Retinal pigment epithelial cell (primary cell): ENCODE measurements at places on chromosomes 4 and X.

- DNase-seq = no peak
Measured at GRCh38 chr4:106268786-106269185, 47.2 kb downstream of the TBCK start.

DNA sequence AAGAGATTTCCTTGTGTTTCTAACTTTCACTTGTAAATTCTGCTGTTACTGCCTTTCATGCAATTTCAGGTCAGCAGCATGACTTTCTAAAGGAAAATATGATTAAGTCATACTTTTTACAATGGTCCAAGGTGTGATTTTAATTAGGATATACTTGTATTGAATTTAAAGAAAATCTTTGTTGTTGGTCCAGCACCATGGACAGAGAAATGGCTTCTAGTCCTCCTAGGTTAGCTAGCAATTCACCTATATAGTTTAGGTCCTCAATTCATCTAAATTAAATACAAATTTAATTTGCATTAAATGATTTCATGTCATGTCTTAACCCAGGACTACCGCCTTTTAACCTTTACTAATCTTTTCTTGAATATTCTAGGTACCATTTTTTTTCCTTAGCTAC is 304.9 kb upstream of the RPS6KA3 start:
- DNase-seq = no peak

GRCh38 chr4:48223633-48224295 is 45.9 kb downstream of the TEC start:
- peak; percentile 3 for DNase-seq

GRCh38 chr4:41932988-41933387 is 2.2 kb upstream of the TMEM33 start:
- no peak for DNase-seq

GRCh38 chrX:153939573-153939972 is 4.7 kb upstream of the NAA10 start:
- DNase-seq = no peak

DNA sequence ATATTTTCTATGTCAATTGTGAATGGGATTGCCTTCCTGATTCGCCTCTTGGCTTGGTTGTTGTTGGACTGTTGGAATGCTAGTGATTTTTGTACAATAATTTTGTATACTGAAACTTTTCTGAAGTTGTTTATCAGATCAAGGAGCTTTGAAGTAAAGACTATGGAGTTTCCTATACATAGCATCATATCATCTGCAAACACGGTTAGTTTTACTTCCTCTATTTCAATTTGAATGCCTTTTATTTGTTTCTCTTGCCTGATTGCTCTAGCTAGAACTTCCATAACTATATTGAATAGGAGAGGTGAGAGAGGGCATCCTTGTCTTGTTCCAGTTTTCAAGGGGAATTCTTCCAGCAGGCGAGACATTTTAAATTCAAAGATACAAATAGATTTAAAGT is 226.5 kb downstream of the FBXO8 start:
- no peak for DNase-seq

DNA sequence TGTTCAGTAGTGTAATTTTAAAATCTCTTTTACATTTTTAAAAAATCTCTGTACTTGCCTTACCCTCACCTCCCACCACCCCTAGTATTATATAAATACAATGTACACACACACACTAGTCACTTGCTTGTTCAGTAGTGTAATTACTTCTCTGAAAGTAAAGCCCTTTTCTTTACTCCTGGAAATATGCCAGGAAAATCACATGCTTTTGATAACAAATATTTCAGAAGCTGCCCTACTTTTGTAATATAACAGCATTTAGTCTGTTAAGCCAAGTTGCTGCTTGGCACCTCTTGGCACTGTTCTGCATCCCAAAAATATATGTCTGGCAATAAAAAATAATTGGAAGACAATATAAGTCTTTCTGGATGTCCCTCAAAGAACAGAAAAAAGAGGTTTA is 172.8 kb upstream of the APOOL start:
- peak; percentile 68 for DNase-seq

DNA sequence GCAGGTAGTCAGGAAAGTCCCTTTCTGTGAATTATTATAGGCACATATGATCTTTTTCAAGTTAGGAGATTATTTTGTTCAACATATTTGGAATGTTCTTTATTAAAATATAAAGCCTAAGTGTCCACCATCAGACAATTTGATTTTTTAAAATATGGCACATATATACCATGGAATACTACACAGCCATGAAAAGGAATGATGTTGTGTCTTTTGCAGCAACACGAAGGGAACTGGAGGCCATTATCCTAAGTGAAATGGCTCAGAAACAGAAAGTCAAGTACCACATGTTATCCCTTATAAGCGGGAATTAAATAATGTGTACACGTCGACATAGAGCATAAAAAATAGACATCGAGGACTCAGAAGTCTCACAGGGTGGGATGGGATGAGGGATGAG is 73.0 kb downstream of the DHRSX start:
- DNase-seq = no peak

DNA sequence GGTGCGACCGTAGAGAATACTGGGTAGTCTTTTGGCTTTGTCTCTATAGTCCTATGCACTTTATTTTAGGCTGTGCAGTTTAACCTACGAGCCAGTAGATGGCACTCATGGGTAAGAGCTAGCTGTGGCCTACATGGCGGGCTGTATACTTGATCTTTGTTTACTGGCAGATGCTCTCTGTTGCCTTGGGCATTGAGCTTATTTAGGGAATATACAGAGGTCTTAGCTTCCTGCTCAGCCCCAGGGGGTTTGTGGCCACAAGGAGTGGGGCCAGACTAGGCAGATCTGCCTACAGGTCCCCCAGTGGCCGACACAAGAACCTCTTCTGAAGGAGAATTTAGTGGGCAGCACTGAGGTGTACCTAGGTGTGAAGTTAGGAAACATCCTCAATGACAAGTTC is 227.6 kb upstream of the HDX start:
- no peak for DNase-seq

DNA sequence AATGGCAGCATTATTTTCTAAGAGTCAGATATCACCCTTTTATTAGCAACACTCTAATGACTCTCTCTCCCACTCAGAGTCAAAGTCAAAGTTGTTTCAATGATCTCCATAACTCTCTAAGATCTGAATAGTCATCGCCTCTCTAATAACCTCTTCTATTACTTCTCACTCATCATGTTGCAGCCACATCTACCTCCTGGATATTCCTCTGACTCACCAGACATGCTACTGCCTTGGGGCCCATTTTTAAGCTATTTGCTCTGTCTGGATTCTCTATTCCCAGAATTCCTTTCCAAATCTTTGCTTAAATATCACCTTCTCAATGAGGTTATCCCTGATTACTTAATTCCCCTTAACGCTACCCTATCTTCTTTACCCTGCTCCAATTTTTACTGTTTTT is 391.8 kb upstream of the MAGEB16 start:
- DNase-seq = no peak

GRCh38 chr4:153553819-153554170 is 87.6 kb downstream of the TMEM131L start:
- no peak for DNase-seq

DNA sequence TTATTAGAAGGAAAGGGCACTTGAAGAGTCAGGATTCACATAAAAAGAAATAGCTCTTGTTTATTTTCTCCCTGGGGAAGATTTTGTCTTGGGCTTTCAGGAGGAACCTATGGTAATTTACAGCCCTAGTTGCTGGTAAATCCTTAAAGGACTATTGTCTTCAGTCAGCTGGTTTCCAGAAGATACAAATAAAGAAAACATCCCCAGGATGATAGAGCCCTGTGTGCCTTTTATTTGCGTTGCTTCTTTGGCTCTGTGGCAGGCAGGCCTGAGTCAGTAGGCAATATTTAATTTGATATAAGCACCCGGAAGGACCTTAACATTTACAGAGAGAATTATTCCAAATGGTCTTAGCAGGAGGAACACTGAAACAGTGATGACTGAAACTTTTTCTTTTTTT is 131.0 kb upstream of the SLC34A2 start:
- DNase-seq = no peak

DNA sequence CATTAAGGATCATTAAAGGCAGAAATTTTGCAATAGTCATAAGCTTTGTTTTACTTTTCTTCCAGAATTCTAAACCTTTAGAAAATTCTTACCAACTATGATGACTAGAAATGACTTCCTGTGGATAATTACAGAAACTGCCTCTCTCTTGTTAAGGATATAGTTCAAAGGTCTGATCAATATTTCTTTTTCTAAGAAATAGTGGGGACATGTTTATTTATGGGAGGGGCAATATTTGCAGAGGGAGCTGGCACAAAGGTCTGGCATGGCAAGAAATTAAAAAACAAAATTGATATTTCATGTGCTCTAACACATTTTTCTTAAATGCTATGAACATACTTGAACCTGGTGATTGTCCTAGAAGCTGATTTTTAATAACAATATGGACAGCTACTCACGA is 448.9 kb downstream of the KCTD8 start:
- no peak for DNase-seq

- DNase-seq = no peak
Measured at GRCh38 chr4:141497627-141498026, 138.8 kb upstream of the IL15 start.

DNA sequence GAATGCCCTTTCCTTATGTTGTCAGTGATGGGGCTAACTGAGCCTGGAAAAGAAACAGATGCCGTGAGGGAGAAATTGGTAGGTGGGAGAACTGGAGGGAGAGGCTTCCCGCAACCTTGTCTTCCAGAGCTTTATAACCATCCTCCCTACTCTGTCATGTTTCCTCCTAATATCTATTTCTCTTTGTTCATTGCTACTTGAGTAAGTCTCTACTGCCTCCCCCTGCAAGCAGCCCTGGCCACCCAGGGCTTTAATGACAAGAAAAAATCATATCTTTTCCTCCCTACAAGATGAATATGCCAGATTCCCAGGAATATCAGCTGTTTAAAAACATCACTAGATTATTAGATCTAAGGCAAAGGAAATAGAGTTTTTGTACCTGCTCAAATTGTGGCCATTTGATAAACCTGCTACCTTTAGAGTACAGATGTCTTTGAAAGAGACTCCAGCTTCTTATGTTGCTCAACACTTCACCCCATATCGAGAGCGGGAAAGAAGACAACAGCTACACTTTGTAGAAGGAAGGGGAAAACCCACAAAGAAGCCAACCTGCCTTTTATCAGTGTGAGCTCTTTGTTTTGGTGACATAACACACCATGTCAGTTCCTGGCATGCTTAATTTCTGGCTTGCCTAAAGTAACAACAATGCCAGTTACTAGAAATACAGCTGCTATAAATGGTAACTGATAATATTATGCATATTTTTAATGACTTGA is 186.6 kb upstream of the LEF1 start:
- no peak for DNase-seq

- DNase-seq = no peak
Measured at GRCh38 chrX:6917666-6918065, 229.8 kb upstream of the STS start.

GRCh38 chr4:83356899-83357661 is 22.4 kb upstream of the HPSE start:
- DNase-seq = peak; percentile 85

DNA sequence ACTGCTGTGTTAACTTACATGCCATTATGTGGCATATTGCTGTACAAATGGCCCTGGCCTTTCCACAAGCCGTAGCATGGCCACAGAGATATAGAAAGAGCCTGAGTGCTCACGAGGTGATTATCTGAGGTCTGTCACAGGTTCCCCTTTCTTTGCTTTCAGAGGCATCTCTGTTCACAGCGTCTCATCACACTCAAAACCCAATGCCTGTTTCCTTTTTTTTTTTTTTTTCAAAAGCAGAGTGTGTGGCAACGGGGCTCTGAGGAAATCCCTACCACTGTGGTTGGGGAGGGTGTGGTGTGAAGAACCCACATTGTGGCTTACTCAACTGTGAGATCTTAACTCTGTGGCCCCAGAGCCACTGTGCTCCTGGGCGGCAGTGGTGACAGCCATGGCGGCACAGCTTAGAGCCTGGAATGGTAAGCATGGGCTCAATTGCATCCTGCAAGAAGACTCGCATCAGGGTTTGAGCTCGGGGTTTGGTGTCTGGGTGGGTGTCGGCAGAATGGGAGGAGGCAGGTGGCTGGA is 30.8 kb downstream of the RTL5 start:
- no peak for DNase-seq

DNA sequence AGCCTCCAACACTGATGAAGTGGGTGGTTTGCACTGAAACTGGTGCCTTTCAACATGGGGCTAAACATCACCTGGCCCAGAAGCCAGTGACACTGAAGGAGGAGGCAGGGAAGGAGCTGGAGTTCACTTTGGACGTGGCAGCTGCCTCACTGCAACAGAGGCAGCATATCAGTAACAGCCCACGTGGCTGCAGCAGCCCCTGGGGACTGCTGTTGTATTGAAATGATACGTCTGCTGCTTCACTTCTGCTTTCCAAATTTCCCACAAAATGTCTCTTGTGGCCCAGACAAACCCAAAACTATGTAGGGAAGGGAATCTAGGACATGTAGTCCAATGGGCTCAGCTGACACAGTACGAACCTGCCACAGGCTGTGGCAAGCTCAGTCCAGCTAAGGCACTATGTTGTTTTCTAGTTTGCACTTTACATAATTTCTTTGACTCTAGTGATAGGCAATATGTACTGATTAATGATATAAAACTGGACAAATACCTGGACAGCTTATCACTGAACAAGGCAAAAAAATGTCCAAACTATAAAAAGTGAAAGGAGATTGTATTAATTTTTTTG is 84.7 kb upstream of the RAPGEF2 start:
- DNase-seq = no peak

DNA sequence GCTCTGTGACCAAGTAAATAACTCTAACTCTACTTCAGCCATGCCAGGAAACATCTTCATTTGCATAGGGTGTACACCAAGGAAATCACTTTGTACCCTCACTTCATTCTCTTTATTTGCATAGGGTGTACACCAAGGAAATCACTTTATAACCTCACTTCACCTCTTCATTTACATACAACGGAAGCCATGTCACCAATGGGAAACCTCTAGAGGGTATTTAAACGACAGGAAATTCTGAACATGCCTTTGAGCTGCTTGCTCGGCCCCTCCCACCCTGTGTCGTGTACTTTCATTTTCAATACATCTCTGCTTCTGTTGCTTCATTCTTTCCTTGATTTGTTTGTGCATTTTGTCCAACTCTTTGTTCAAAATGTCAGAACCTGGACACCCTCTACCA is 848.1 kb upstream of the FRG1 start:
- DNase-seq = no peak

DNA sequence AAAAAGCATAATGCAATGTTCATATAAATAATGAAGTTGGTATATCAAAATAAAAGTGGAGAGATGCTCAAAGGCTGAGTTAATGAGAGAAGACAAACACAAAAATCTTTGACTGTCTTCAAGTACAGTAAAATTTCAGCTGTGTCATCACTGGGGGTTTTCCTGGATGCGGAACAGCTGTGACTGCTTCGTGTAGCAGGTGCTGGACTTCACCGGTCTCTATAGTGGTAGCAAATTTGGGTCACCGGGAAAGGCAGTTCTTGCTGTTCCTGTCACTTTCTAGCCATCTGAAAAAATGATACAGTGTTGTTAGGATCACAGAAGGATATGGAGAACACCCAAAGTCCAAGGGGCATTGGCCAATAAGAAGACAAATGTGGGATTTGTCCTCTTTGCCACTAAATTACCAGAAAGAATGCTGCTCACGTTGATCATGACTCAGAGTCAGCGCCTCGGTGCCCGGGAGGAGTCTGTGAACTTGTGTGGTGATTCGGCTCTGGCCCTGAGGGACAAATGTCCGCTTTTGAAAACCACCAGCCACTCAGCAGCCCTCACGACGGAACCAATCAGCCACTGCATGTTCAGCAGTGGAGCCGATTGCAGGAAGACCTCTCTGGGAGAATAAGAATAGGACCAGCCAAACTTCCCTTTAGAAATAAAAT is 230.1 kb upstream of the FAT1 start:
- DNase-seq = no peak
